Ecto neural progenitor cell (in vitro differentiated cells): ENCODE measurements at places on chromosomes 7 and 10.
A peak's percentile ranks its signal among the peaks of the same experiment; 100 is the strongest.

GRCh38 chr7:133827707-133828623 is 299.2 kb upstream of the LRGUK start:
- DNase-seq, result no peak

DNA sequence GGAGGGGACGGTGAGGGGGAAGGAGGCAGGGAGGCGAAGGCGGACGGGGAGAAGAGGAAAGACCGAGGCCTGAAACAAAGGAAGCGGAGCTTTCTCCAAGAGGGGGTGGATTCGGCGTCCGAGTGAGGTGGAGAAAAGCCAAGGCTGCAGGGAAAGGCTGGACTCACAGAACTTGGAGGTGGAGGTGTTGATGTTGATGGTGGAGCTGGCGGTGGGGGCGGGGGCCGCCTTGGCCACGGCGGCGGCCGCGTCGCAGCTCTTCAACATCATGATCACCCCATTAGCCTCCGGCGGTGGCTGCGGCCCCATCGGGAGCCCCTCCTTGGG is 578 bp downstream of the CACUL1 start:
- DNase-seq, result peak; percentile 76

- DNase-seq, result no peak
Observed at GRCh38 chr7:114644455-114644854, 229.8 kb downstream of the FOXP2 start.

- DNase-seq, result no peak
Observed at GRCh38 chr10:59336632-59337031, 25.7 kb downstream of the FAM13C start.

DNA sequence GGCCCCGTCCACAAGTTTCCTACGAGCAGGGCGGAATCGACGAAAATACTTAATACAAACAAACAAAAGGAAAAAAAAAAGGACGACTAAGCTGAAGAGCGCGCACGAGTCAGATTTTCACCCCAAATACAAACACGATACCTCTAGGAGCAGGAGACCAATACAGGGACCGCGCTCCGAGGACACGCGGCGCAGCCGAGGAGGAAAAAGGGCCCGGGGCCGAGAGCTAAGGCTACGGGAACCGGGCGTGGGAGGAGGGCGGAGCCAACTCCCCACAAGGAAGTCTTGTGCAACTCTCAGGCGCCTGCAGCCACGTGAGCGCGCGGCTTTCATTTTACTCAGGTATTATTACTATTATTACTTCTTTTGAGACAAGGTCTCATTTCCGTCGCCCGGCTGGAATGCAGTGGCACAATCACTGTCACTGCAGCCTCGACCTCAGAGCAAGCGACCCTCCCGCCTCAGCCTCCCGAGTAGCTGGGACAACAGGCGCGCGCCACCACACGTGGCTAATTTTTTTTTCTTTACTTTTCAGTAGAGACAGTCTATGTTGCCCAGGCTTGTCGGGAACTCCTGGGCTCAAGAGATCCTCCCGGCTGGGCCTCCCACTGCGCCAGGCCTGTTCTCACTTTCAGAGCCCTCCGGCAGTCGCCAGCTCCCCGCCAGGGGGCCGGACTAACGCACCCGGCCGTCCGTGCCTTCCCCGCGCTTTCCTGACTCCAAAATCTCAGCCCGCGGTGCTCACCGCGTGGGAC is 1.2 kb downstream of the HNRNPF start:
- DNase-seq, result peak; percentile 80

DNA sequence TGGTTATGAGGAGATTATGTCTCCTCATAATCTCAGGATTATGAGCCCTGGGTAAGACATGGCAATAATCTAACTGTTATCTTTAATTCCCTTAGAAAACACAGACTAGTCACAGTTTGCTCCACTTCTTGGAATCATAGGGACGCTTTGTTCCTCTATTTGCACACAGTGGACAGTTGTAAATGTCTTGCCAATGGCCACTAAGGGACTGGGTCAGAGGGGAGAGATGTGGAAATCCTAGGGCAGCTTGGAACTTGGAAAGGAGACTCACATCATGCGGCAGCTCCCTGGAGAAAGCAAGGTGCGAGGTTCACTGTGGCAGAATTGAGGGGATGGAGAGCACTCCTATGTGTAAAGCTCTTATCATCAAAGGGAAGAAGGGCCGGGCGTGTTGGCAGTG is 266.1 kb downstream of the PRPF18 start:
- DNase-seq, result no peak

DNA sequence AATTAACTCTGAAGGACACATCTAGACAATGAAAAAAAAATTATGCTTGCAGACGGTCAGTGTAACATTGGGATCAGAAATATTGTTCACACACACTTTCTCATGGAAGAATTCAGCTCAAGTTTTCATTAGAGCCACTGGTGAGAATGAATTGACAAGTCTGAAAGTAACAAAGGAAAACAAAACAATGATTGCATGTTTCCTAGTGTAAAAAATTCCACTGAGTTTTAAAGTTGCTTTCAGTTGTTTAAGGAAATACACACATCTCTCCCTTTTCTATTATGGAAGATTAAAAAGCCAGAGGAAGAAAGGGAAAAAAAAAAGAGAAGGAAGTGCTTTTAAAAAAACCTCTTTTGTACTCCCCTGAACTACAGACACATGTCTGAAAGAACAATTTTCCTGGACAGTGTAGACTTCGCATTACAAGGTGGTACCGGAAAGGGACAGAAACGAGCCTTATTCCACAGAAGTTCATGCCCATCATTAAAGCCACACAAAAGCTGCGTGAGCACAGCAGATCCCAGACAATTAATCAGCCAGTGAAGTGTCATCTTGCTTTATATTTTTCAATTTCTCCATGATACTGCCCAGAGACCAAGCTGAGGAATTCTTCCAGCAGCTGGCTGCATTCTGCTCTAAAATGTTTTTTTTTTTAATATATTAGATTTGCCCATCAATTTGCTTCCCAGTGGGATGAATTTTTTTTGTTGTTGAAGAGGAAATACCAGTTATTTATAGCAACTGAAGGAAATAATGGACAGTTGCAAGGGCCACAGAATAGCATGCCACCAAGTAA is 294.8 kb downstream of the DOCK4 start:
- DNase-seq, result no peak

- no peak for DNase-seq
Observed at GRCh38 chr10:131706476-131706875, 194.3 kb upstream of the PPP2R2D start.
